ENCODE measurements at places on chromosomes 6 and 20.

- DNase-seq: no peak
Measured at GRCh38 chr20:13990465-13990864, at the start of gene SEL1L2. SEL1L2 (minus strand) TSS chr20:13990614; CDS start chr20:13990534, 80 bp downstream.

GRCh38 chr6:24009319-24009718, 116.7 kb upstream of the NRSN1 start:
- DNase-seq: no peak

DNA sequence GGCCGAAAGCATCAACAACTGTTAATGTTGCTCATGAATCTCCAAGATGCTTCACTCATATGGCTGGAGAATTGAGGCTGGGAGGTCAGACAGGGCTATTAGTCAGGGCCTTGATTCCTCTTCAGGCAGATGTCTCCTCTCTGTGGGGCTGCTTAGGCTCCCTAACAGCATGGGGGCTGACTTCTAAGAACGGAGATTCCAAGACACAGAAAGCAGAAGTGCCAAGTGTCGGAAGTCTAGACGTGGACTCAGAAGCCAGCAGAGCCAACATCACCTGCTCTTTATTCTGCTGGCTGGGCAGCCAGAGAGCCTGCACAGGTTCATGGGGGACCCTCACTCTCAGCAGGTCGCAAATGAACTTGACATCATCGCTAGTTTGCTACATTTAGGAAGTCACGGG, 279.8 kb downstream of the CDH26 start:
- no peak for DNase-seq

GRCh38 chr6:162140251-162140852, 587.2 kb downstream of the PRKN start:
- no peak for DNase-seq

DNA sequence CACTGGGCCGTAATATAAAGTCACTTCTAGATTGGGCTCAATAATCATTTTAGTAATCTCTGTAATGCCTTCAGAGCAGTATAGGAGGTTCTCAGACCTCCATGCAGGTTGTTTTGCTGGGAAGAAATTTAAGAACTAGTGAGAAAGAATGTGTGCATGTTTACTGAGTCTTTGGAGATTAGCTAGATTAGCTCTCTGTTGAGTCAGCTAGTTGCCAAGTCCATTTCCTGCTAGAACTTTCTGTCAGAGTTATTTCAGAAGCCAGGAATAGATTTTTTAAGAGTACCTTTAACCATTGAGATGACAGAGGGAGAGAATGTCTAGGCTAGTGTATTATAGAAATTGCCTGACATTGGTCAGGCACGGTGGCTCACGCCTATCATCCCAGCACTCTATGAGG, 33.3 kb downstream of the ORC3 start:
- no peak for DNase-seq

DNA sequence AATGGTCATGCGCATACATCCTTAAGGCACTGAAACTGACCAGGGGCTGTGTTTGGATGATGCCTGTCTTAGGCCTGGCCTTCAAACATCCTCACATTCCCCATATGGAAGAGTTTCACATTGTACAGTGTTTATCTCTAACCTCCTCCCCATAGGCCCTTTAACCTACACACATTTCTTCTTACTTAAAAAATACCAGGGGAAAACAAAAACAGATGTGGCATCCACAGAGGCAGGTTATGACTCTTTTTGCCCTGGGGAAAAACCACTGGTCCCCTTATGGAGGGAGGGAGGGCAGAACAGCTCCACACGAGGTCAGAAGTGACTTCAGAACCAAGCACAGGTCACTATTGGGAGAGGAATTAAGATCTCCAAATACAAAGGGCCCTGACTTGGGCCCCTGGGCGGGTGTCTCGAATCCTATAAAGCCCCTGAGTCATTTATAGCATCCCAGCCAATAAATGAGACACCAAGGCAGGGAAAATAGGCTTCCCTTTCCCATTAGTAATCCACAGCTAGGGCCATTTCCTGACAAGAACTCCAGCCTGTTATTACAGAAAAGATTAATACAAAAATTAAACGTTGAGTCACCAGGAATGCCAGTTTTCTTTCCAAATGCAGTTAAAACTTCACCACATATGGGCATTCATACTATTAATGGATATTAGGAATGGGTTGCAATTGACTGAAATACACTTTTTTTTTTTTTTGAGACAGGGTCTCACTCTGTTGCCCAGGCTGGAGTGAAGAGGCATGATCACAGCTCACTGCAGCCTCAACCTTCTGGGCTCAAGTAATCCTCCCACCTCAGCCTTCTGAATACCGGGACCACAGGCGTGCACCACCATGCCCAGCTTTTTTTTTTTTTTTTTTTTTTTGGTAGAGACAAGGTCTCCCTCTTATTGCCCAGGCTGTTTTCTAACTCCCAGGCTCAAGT, 107.2 kb downstream of the ATP9A start:
- no peak for DNase-seq

- DNase-seq: no peak
Measured at GRCh38 chr6:93407186-93407585, 12.2 kb downstream of the EPHA7 start.

DNA sequence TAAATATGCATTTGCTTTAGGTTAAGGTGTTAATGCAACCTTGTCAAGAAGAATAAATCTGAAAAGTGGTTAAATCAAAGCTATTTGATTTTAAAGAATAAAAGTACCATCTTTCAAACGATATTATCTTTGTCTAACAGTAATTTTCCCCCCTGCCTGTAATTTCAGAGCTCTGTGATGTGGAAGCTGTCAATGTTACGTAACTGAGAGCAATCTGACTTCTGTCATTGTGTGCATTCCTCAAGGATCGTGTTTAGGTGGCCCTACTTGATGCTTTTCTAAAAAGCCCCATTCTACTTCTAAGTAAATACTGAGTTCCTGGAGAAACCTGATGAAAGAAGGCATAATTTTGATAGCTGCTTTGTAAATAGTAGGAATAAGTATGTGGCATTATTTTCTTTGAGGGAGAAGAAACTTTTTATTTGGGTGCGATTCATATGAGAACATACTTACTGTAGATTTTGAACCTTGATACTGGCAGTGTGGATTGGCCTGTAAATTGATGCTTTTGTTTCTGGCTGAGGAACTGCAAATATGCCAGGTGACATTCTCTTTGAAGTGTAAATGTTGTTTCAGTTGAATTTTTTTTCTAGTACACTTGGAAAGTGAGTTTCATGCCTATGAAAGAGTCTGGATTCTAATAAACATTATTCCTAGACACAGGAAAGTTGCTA, 529.6 kb upstream of the FLRT3 start:
- DNase-seq: no peak

- DNase-seq: no peak
Measured at GRCh38 chr6:80158478-80158989, 52.1 kb downstream of the BCKDHB start.

DNA sequence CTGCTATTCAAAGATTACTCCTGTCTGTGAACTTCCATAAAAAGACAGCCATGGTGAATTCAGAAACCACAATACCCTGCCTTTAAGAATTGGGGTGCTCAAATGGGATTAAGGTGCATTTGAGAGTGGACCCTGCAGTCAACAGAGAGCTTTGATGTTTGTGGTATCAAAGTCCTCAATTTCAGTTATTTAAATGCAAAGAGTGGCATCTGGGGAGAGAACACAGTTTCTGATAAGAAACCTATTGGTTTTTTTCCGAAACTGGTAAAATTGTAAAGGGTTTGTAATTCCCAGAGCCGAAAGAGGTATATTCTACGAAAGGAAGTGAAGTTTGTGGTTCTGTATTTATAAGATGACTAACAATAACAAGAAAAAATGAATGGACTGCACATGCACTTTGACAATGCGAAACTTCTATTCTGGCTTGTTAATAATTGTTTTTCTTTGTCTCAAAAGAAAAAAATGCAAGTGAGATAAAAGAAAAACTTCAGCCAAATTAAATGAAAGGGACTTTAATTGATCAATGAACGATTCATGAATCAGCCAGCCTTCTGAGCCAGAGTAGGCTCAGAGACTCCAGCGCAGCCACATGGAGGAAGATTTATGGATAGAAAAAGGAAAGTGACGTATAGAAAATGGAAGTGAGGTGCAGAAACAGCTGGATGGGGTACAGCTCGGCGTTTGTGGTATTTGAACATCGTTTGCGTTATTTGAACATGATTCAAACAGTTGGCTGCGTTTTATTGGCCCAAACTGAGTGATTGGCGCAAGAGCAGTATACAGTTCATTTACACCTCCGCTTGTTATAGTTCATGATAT, 70.5 kb upstream of the DUSP22 start:
- no peak for DNase-seq

DNA sequence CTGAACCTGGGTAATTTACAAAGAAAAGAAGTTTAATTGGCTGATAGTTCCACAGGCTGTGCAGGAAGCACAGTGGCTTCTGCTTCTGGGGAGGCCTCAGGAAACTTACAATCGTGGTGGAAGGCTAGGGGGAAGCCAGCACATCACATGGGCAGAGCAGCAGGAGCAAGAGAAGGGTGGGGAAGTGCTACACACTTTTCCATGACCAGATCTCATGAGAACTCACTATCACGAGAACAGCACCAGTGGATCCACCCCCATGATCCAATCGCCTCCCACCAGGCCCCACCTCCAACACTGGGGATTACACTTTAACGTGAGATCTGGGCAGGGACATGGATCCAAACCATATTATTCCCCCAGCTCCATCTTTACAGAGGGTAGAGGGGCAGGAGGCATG, 166.4 kb downstream of the NFATC2 start:
- DNase-seq: no peak

GRCh38 chr6:148864941-148865340, 118.1 kb downstream of the UST start:
- no peak for DNase-seq

DNA sequence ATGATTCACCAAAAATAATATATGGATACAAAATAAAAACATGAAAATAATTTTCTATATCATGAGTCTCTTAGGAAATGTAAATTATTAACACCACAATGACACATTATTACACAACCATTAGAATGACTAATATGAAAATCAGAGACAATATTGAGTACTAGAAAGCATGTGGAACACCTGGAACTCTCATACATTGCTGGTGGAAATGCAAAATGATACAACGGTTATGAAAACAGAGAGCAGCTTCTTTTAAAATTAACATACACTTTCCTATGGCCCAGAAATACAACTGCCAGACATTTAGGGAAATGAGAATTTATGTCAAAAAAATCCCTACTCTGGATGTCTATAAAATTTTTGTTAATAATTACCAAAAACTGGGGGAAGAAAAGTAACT, 853.3 kb upstream of the MAN1A1 start:
- no peak for DNase-seq

DNA sequence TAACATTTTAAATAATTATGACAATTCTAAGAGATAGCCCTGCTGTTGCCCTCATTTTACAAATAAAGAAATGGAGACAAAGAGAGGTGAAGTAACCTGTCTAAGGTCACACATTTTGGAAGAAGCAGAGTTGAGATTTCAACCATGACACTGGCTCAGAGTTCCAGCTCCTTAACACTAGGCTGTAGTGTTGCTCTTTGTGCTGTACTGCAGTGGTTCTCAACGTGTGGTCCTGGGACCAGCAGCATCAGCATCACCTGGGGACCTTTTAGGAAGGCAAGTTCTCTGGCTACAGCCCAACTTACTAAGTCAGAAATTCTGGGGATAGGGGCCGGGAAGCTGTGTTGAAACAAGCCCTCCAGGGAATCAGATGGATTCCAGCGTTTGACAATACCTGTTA, 62.4 kb upstream of the FERMT1 start:
- DNase-seq: no peak

GRCh38 chr20:10536531-10536930, 101.4 kb downstream of the SLX4IP start:
- DNase-seq: peak; percentile 34

- no peak for DNase-seq
Measured at GRCh38 chr20:4014031-4014474, 1.3 kb downstream of the RNF24 start.

- DNase-seq: no peak
Measured at GRCh38 chr6:142313284-142313683, 11.5 kb downstream of the ADGRG6 start.

GRCh38 chr20:36808317-36809257, 35.0 kb upstream of the DSN1 start:
- peak; percentile 78 for DNase-seq

DNA sequence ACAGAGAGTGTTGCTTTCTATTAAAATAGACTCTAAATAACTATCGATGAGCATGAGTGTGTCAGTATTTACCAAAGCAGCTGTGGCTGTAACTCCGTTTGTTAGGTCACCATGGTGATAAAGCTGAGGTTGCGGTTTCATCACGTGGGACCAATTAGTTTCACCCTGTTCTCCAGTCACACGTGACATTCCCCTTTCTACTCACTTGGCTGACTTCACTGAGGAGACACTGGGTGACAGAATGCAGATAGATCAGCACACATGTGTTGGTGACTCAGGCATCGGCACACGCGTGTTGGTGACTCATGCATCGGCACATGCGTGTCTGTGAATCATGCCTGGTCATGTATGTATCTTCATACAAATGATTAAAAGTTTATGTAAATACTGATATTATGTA, 285.4 kb downstream of the THBS2 start:
- DNase-seq: no peak

GRCh38 chr6:100554228-100554627, 89.5 kb upstream of the SIM1 start:
- DNase-seq: no peak

DNA sequence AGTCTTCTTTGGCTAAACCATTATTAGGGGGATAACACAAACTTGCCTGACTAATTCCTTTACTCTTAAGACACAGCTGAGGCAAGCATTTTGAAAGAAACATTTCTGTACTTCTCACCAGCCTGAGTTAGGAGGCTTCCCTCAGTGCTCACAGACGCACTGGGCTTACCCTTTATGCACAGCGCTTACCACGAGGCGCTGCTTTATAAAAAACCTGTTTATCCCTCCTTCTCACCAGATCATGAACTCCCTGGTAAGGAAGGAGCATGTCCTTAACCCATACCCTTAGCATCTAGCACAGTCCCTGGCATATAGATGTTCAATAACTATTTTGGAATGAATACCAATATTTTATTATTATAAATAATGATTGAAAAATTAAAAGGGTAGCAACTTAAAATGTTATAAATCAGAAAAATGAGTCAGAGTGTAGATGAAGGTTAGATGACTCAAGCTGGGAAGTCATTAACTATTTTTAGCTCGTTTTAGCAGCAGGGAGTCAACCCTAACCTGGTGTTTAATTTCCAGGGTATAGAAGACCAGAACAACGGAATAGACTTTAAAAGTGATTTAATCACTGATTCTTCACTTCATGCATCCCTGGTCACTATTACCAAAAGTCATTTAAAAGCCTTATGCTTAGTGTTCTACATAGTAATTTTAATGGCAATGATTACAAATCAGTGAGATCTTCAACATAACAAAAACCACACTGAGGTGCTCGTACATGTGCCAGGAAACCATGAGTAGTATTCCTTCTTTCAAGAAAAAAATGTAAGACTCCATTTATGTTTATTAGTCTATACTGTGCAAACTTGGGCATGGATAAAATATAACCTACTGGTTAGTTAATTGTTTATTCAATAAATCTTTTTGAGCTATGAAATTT, 4.1 kb upstream of the TPD52L1 start:
- DNase-seq: no peak

DNA sequence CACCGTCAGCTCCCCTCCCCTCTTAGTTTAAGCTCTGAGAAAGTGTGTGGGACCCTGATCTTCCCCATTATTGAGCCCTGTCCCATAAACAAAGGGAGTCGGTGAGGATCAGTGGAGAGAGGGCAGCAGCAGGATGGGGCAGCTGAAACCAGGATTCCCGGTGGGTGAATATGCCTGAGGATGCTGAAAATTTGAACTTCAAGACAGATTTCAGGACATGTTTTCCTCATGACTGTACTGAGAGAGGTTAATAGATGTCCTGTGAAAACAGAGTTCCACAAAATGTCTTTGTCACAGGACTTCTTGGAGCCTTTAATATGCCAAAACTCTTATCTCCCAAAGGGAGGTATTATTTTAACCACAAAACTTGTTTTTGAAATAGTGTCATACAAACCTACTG, 53.5 kb upstream of the SLC22A16 start:
- no peak for DNase-seq

Data from activated naive CD8-positive, alpha-beta T cell treated with anti-CD3 and anti-CD28 coated beads, Interleukin-2, amount 10 ng/mL, durations not matched to agents 7 days and 5 days (primary cell).